ENCODE measurements at places on chromosomes 6 and 20.

DNA sequence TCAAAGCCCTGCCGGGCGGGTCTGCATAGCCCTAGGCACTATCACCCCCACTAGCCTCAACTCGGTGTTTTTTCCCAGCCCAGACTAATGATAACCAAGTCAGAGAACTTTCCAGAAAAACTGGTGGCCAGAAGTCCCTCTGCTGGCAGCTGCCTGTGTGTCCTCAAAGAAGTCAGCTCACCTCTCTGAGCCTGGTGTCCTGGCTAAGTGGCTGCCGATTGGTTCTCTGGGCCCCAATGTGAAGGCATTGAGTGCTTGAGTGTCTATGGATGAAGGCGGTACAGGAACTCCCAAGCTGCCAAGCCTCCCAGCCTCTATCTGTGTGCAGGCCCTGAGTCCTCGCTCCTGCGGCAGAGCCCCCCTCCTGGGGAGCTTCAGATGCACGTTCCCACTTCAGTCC is 355.6 kb downstream of the TAF4 start:
- DNase-seq: no peak

DNA sequence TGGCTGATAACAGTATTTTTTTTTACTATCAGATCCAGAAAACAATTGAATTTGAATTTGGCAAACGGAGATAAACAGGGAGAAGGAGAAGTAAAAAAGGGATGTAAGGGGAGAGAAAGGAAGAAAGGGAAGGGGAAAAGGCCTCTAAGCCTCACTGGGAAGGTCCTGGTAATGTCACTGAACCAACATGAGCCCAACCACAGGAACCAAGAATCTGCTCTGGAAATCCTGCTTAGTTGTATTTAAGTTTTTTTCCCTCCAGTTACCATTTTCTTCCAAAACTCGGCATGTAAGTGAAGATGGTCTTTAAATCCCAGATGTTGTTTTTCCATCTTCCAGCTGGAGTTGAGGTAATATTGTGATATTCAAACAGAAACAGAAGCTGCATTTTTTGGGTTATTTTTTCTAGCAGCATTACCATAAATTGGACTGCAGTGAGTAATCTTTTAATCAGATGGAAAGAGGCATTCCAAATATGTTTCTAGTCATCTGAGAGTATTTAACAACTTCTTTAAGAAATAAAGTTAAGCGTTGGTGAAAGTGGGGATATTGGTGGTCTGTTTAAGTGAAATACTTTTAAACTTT is 91.1 kb downstream of the TXNDC5 start:
- DNase-seq: no peak

- peak; percentile 96 for DNase-seq
Observed at GRCh38 chr20:33993576-33994221, at the start of gene RALY. Gene RALY, plus strand, starts transcription at chr20:33993911. Its CDS starts 78,164 bp downstream, at chr20:34072075.

DNA sequence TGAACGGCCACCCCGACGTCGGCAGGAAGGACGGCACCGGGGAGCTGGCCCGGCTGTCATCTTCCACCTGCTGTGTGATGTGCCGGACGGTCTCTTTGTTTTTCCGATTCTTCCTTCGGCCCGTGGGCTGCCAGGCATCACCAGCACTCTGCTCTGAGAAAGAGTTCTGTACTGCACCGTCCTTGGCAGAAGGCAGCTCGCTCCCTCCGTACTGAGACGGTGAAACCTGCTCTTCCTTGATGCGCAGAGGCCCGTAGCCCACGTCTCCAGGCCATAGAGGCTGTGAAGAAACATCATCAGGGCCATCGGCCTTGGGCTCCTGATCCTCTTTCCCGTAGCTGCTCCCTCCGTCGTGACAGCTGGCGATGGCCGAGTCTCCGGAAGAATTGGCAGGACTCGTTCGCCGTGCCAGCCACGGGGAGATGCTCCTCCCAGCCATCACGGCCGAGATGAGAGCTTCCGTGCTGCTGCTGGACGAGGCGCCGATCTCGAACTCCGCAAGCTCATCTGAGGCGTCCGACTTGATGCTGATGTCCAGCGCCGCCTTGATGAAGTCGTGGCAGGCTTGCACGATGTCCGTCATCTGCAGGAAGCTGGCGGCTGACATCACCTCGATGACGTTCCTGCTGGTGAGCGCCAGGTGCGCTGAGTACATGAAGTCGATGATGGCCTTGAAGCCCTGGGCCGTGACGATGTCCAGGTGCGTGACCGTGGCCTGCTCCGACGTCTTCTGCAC is 41.1 kb downstream of the ZBTB46 start:
- no peak for DNase-seq

DNA sequence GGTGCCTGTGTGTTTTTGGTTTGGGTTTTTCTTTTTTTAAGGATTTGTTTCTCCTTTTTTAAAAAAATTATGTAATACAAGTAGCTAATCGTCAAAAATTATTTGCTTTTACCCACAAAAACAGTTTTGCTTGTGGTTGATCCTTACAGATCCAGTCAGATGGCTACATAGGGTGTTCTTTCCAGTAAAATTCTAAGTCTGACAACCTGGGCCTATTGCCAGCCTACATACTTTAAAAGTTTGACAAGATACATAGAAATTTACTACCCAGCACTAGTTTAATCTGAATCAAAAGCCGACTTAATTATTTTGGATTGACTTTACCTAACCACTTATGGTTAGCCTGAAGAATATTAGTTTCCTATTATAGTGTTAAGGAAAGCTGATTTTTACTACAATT is 2.1 kb upstream of the SOX4 start:
- DNase-seq: no peak

DNA sequence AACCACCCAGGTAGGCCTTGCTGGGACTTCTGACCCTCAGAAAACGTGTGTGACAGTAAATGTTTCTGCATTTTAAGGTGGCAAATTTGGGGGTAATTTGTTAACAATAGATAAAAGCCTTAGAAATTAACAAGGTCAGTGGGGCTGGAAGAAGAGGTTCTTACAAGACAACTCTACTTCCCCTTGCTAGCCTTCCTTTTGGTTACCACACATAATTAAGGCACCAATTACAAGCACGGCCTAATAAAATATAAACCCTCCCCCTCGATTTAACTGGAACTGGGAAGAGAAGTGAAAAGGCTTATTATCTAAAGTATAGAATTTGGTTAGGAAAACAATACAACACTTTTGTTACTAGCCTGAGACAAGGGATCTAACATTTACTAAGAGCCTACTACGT is 38.8 kb downstream of the ELOVL5 start:
- no peak for DNase-seq

- DNase-seq: no peak
Observed at GRCh38 chr6:68328156-68328555, 306.9 kb upstream of the ADGRB3 start.

GRCh38 chr6:95489185-95489863 is 88.0 kb upstream of the MANEA start:
- DNase-seq: no peak

GRCh38 chr20:11646359-11646758 is 271.3 kb upstream of the BTBD3 start:
- no peak for DNase-seq

GRCh38 chr6:41443616-41444525 is 102.3 kb upstream of the FOXP4 start:
- DNase-seq: no peak

DNA sequence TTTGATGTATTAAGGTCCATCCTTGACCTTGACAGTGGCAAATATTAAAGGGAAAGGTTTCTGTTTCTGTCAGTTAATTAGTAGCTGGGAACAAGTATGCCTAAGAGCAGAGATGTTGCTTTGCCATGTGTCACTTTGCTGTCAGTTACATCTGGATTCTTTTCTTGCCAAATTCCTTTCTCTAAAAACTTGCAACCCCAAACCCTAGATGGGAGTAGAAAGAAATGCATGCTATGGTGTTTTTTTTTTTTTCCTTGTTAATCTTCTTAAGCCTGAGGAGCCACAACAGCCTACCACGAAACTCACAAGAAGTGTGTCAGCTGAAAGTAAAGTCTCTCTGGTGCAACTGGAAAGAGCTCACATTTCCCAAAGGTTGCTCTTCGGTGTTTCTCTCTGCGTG is 18.0 kb upstream of the CLDN20 start:
- no peak for DNase-seq

DNA sequence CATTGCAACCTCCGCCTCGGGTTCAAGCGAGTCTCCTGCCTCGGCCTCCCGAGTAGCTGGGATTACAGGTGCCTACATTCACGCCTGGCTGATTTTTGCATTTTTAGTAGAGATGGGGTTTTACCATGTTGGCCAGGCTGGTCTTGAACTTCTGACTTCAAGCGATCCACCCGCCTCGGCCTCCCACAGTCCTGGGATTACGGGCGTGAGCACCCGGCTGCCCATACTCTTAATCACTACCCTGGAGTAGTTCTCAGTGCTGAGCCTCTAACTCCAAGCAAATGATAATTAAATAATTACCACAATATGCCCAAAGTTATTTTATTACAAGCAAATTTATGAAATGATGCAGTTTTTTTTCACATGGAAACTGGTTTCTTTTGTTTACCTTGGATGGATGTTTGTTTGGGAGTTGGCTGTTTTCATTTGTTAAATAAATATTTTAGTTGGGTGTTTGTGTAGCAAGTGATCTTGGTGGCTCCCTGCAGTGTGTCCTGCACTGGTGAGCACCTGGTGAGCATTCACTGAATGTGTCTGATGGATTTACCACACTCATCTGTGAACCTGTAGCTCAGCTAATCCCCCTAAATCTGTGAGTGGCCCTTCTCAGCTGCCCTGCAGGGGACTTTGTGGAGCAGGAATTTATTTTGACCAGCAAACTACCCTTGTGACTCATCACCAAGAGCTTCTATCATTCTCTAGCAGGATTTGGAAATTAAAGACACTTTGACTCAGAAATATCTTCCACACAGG is 36.9 kb downstream of the UTRN start:
- no peak for DNase-seq

- no peak for DNase-seq
Observed at GRCh38 chr6:13027207-13027606, 301.1 kb downstream of the TBC1D7 start.

GRCh38 chr20:50744143-50744792 is 12.9 kb downstream of the PARD6B start:
- no peak for DNase-seq

GRCh38 chr6:70289299-70289698 is 13.6 kb downstream of the COL9A1 start:
- no peak for DNase-seq

GRCh38 chr20:57781901-57782300 is 72.1 kb upstream of the PMEPA1 start:
- no peak for DNase-seq

DNA sequence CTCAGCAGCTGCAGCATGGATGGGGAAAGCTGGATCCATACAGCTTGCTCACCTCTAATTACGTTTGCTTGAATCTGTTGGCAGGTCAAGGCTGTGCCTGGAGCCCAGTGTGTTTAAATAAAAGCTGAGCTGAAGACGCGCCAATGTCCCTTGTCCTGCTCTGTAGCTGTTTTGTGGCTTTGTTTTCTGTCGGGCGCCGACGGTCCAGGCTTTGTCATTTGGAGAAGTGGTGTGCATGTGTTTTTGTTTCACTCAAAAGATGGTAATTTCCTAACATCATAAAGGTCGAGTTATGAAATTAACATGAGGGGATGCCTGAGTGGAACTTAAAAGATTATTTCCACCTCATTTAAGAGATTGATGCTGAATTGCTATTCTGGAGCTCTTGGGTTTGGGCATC is 107.6 kb downstream of the SLC24A3 start:
- DNase-seq: no peak

DNA sequence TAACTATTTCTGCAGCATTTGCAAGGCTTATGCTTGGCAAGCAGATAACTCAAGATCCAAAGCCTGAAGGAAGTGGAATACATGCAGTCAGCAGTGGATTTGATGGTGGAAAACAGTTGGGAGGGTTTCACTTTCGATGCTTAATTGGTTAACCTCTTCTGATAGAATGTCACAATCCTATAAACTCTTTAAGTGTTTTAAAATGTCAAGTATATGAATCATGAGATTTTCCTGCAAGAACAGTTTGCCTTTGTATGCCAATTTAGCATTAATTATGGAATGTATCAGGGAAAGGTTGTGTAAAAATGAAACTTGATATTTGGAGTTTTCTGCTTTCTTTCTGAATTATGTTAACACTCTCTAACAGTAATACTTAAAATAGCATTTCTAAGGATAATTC is 36.6 kb downstream of the NKX2-4 start:
- DNase-seq: no peak

GRCh38 chr20:19275630-19276071 is 63.2 kb downstream of the SLC24A3 start:
- DNase-seq: no peak

- no peak for DNase-seq
Observed at GRCh38 chr6:155408981-155409380, 46.7 kb downstream of the NOX3 start.

GRCh38 chr6:135675026-135675425 is 176.5 kb upstream of the PDE7B start:
- no peak for DNase-seq

- DNase-seq: no peak
Observed at GRCh38 chr6:40417031-40417430, 170.1 kb downstream of the LRFN2 start.

DNA sequence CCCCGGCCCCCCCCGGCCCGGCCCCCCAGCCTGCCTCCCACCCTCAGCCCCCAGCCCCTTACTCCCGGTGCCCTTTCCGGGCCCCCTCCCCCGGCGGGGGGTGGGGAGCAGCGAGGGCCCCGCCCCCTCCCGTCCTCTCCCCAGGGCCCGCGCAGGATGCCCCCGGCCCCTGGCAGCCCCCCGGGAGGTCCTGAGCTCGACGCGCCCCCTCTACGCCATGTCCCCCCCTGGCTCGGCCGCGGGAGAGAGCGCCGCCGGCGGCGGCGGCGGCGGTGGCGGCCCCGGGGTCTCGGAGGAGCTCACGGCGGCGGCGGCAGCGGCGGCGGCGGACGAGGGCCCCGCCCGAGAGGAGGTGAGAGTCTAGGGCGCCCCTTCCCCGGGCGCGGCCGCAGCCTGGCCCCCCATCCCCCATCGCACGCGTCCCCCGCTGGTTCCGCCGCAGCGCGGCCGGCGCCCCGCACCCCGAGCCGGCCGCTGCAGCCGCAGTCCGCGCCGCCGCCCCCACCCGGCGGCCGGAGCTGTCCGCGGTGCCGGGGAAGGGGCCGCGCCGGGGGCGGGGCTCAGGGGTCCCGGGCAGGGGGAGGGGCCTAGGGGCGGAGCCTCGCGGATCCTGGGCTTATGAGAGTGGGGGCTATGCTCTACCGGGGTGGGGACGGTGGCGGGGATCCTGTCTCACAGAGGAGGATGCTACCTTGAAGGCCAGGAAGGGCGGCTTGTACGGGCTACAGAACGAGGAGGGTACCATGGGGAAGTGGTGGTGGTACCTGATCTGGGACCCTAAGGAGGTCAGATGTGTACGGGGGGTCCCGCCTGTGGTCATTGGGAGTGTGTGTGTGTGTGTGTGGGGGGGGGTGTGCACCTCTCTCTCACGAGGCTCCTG is 516 bp downstream of the TMEM151B start:
- DNase-seq: no peak

DNA sequence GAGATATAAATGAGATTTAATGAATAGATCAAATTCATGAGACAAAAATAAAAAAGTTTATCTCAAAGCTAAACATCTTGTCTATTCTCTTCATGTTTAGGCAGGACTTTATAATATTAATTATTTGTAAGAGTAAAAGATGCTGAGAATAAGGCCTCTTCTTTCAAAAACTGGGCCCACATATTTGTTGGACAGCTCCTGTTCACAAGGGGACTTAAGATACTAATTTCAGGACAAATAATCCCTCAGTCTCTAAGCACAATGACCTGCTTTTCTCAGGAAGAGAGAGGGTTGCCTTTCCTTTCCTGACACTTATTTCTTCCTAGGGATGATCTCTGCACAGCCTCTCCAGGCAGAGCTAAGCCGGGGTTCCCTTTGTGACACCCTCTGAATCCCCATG is 43.3 kb downstream of the NOX3 start:
- no peak for DNase-seq
